ENCODE measurements at places on chromosomes 4 and X.

- DNase-seq, result no peak
Observed at GRCh38 chr4:20354120-20354519, 102.4 kb downstream of the SLIT2 start.

DNA sequence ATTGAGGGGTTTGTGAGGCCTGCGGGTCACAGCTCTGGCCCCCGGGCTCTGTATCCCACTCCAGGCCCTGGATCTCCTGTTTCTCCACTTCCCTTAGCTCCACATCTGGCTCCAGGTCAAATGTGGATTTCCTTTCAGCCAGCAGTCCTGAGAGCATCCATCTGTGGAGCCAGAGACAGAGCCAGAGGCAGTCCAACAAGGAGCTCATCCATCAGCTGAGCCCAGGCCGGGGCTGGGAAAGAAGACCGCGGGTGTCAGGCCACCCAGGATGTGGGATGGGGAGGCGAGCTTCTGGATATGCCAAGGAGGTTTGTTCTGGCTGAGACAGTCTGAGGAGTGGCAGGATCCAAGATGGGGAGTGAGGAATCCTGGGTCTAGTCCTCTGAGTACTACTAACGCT, 91.7 kb downstream of the EFNB1 start:
- DNase-seq, result no peak

DNA sequence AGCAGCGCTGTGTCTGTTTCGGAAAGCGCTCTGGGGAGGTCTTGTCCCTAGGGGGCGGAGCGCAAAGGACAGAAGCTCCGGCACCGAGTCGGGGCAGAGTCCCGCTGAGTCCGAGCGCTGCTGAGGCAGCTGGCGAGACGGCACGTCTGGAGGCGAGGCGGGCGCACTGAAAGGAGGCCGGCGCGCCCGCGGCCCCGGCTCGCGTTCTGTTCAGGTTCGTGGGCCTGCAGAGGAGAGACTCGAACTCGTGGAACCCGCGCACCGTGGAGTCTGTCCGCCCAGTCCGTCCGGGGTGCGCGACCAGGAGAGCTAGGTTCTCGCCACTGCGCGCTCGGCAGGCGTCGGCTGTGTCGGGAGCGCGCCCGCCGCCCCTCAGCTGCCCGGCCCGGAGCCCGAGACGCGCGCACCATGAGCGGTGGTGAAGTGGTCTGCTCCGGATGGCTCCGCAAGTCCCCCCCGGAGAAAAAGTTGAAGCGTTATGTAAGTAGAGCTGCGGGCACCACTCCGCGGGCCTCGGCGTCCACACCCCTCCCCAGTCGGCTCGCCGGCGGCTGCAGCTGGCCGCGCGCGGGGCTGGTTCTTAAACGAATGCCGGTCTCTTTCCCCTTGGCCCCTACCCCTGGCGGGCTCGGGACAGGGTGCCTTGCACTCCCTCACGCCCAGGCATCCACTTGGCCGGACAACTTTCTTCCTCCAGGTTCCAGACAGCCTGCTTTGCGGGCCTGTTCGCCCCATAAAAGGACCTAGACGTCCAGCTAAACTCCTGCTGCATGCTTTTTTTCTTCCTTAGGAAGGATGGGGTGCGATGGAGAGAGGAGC, at the start of gene GAB1:
GAB1 (plus strand) TSS at position 96 of the 819 bp plus-strand sequence; CDS start at position 409, 313 bp downstream.
- no peak for DNase-seq

- no peak for DNase-seq
Observed at GRCh38 chr4:85780664-85781063, 305.7 kb downstream of the ARHGAP24 start.

- DNase-seq, result no peak
Observed at GRCh38 chr4:88759895-88760290, 62.3 kb upstream of the NAP1L5 start.

DNA sequence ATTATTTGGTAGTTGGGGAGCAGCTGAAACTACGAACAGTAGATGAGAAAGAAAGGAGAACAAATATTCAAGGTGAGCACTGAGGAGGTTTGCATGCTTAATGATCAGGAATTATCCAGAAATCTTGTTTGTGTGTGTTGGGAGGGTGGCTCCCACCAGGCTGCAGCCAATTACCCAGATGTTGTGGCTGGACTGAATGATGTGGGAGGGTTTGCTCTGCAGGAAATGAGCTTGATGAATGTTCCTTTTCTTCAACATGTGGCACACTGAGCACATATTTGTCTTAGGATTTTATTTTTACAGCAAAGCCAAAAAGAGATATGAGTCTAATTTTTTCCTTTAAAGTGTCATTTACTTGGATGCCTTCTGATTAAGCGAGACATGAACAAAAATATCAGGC, 48.3 kb upstream of the AMOT start:
- no peak for DNase-seq

- no peak for DNase-seq
Observed at GRCh38 chr4:118757761-118758251, 72.6 kb downstream of the METTL14 start.

DNA sequence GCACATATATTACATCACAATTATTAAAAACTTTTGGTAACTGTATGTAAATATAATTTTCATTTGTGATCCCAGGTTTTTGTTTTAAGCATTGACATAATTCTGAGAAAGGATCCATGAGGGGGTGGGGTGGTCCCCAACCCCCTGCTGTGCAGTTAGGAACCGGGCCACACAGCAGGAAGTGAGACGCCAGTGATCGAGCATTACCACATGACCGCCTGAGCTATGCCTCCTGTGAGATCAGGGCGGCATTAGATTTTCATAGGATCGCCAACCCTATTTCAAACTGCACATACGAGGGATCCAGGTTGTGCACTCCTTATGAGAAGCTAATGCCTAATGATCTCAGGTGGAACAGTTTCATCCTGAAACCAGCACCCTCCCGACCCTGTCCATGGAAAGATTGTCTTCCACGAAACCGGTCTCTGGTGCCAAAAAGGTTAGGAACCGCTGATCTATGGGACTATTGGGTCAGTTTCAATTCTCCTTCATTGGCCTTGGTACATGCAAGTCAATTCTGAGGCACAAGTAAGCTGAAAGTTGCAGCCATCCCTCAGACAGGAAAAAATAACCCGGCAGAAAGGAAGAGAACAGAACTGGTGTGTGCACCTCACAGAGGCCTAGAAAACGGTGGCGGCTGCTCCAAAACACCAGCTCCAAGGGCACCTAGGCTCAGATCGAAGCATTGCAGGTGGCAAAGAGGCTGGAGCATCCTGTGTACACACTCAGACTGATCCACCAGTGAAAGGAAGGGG, 7.0 kb upstream of the TMSB4X start:
- DNase-seq, result no peak

DNA sequence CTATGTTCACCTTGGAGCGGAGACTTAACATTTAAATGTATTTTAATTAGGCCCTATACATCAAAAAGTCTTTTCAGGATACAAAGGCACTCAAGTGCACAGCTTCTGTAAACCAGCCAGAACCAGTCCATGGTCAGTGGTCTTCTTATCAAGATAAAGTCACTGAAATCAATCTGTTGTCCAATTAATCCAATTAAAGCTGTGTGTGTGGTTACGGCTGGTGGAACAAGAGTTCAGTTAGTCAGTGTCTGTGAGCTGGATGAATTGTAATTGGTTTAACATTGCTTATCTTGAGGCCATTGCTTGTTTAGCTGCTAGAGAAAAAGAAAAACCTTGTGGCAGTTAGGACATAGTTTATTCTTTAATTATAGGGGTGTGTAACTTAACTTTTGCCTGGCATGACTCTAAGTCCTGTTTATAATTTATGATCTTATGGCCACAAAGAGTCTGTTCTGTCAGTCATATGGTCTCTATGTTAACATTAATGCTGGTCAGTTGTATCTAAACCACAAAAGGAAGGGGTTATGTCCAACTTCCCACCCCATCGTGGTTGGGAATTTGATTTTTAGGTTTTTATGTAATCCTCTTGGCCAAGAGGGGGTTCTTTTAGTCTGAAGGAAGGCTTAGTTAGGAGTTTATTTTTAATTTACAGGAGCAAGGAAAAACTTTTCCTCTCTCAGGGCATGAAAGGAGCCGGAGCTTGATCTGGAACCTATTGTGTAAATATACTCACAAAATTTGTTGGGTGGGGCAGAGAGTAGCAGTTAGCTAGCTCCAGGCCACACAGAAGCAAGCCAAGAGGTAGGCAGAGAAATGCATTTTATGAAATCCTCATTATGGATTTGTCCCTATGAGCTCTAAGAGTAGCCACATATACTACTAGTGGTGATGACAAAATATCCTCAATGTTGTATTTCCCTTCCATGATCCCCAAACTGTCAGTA, 665.7 kb upstream of the ACTRT1 start:
- no peak for DNase-seq

GRCh38 chr4:41133454-41134018, 80.8 kb downstream of the APBB2 start:
- DNase-seq, result no peak

- DNase-seq, result no peak
Observed at GRCh38 chr4:145266881-145267280, 86.5 kb upstream of the OTUD4 start.

DNA sequence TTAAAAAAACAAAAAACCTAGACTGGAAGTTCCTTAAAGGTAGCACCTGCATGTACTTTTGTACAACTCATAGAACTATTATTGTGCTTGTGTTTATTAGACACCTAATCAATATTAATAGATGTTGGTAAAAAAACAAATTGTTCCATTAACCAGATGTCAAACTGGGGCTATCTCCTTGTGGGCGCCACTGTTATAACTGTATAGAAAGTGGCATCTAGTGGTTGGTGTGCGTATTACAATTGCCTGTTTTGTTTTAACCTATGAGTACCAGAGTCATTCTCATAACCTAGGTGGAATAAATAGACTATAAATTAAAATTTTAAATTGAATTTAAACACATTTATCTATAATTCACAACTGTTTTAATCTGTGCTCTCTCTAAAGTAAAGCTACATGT, 97.4 kb downstream of the COL4A5 start:
- DNase-seq, result no peak

DNA sequence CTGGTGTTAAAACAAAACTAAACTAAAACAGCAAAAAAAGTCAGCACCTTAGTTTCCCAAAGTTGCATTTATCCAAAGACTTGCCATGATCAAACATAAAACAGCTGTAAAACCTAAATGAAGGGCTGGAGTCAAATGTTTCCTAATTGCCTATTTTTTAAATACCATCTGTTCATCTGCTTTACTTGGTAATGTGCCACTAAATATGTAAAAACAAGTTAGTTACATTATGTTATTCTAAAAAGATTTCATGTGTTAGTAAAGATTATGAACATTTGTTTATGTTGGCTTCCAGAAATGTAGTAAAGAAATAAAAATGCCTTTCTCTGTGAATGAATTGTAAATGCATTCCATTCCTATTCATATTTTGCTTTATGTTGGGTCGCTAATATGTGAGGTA, 977.8 kb downstream of the FSTL5 start:
- DNase-seq, result no peak

GRCh38 chrX:35809781-35810180, 11.6 kb downstream of the MAGEB16 start:
- no peak for DNase-seq

GRCh38 chr4:161894014-161894413, 269.8 kb downstream of the FSTL5 start:
- no peak for DNase-seq

GRCh38 chr4:163976588-163976987, 482.1 kb downstream of the TMA16 start:
- DNase-seq, result no peak

GRCh38 chr4:148243837-148244236, 198.4 kb downstream of the NR3C2 start:
- DNase-seq, result no peak

- no peak for DNase-seq
Observed at GRCh38 chr4:25760518-25761157, 102.2 kb downstream of the SEL1L3 start.

- no peak for DNase-seq
Observed at GRCh38 chrX:22247169-22247568, 25.5 kb upstream of the CBLL2 start.

GRCh38 chrX:143669395-143669794, 33.5 kb upstream of the SLITRK4 start:
- DNase-seq, result no peak

GRCh38 chr4:35124106-35124505, 1120.2 kb downstream of the ARAP2 start:
- DNase-seq, result no peak

GRCh38 chrX:6718766-6719165, 183.8 kb upstream of the VCX3A start:
- no peak for DNase-seq

GRCh38 chrX:108396986-108397385, 41.2 kb downstream of the COL4A6 start:
- DNase-seq, result no peak

DNA sequence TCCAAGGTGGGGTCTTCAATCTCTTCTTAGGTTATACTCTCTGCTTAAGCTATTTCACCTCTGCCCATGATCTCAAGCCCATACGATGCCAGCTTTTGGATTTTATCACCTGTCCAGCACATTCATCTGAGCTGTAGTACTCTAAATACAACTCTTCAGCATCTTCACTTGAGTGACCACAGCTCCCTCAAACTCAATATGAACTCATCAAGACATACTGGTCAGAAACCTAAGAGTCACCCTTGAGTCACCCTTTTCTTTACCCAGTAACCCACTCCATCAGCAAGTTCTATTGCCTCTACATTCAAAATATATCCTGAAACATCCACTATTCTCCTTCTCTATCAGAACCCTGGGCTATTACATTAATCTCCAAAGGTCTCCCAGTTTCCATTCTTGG, 69.4 kb downstream of the DCHS2 start:
- DNase-seq, result no peak

- no peak for DNase-seq
Observed at GRCh38 chrX:72545990-72546389, 26.7 kb downstream of the HDAC8 start.

DNA sequence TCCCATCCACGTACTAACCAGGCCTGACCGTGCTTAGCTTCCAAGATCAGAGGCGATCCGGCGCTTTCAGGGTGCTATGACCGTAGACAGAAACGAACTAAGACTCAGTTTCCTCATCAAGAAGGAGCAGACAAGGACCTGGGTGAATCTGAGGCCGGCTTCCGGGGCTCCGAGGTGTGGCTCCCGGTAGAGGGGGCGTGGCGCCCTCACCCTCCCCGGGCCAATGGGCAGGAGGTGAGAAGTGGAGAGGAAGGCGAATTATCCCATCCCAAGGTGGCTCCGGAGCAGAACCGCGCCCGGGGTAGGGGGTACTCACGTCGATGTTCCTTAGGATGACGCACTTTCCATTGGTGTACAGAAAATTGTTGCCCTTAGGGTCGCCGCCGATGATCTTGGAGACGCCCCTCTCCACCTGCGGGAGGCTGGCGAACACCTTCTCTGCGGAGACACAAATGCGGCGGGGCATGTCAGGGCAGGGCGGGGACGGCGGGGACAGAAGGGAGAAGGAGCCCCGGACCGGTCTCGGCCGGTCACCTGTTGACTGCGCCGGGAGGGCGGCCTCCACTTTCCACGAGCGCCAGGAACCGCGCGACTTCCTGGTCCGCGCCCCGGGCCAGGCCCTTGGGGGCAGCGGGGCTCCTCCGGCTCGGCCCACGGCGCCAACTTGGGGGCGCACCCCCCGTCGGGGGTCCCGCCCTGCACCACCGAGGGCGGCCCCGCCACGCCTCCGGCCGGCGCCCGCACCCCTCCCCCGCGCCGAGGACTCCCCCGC, 616 bp downstream of the WDR1 start:
- DNase-seq, result peak; percentile 57

- no peak for DNase-seq
Observed at GRCh38 chr4:23061431-23061830, 368.7 kb downstream of the GBA3 start.

Data from activated T-helper 1 cell treated with anti-CD3 and anti-CD28 coated beads, Interleukin-2, amount 50 U/mL, for 16 hours (primary cell).